ENCODE measurements at places on chromosomes 6 and 20.

GRCh38 chr6:11947063-11947462 lies 65.0 kb upstream of the HIVEP1 start:
- DNase-seq: no peak

DNA sequence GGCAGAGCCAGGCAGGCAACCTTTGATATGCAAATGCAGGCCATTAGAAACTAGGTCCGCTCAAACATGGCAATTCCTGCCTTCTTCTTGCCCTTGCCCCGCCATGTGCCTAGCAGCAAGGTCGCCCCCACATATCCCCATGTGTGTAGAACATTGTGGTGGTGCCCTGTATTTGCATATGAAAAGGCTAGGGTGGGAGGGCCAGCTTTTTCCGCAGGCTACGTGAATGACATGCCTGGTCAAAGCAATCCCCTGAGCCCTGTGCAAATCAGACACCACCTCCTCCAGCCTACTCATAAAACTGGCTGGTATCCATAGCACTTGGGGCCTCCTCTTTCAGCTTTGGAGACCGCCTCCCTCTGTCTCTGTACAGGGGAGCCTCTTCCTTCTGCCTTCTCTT lies 31.6 kb downstream of the GSTA2 start:
- DNase-seq: no peak

GRCh38 chr20:11267131-11267761 lies 593.4 kb upstream of the JAG1 start:
- DNase-seq: no peak

DNA sequence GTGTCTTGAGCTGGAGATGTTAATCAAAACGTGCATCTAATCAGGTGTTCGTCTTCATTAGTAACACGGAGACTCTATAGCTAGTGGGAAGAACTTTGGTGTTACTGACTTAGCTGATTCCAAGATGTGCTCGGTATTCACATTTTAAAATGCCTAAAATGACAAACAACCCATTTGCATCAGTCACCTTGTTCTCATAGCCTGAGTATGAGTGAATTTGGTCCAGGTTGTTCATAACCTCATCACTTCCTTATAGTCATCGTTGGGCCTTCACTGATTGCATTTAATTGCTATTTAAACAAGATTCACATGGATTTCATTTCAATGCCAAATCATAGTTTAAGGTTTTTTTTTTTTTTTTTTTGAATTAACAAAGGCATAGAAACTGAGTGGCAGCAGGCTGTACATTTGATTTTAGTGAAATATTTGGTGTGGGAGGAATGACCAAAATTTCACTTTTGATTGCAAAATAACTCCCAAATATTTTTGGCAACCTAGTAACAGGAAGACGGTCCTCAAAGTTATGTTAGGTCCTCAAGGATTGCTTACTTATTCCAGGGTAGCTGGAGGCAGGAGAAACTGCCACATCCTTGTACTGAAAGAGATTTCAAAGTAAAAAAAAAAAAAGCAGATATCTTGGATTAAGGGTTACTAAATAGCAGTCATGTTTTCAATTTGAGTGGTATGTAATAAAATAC lies 104.7 kb downstream of the JARID2 start:
- no peak for DNase-seq

DNA sequence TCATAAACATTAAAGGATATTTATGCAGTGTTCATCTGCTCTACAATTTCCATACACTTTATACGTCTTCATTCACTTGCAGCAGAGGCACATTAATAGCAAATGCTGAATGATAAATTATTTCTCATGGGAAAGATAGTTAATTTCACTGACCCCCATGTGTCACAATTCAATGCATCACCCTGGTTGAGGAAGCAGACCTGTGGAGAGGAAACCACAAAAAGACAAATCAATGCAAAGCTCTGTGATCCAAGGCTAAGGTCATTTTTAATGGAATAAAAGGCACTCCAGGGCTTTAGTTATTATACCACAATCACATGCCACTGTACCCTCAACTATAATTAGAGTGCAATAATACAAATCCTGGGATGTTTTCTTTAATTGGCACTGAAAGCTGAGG lies 40.3 kb upstream of the TENT5A start:
- DNase-seq: no peak
